ENCODE measurements at places on chromosomes 13 and 19.
A peak's percentile ranks its signal among the peaks of the same experiment; 100 is the strongest.

DNA sequence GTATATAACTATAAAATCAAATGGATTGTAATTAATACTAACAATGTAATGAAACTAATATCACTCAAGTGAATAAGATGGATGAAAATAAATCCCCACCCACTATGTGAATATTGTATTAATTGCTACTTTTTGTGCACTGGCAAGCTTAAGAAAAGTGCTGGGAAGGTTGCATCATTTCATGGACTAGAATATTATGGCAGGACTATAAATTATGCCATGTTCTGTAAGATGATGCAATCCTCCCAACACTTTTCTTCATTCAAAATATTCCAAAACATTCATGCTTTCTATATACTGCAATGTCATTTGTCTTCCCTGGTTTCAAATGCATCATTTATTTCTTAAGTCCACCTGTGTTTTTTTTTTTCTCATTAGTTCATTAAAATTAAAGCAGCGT lies 457.6 kb upstream of the GPC6 start:
- no peak for DNase-seq

- no peak for DNase-seq
These were observed 170.5 kb downstream of the DNAJC15 start for GRCh38 chr13:43193789-43194420.

DNA sequence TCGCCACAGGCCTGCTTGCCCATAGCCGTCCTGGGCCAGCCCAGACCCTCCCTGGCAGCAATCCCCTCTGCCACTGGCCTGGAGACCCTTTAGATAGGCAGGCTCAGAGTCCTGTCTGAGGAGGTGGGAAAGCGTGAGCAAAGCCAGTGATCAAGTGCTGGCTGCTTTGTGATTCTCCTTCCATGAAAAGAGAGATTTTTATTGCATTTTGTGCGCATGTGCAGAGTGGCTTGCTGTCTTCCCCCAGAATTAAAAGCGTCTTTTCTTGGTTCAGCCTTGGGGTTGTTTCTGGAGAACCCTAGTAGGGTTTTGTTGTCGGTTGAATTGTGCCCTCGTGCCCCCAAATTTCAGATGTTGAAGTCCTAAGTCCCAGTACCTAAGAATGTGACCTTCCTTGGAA lies 44.9 kb upstream of the DCT start:
- DNase-seq, result no peak

DNA sequence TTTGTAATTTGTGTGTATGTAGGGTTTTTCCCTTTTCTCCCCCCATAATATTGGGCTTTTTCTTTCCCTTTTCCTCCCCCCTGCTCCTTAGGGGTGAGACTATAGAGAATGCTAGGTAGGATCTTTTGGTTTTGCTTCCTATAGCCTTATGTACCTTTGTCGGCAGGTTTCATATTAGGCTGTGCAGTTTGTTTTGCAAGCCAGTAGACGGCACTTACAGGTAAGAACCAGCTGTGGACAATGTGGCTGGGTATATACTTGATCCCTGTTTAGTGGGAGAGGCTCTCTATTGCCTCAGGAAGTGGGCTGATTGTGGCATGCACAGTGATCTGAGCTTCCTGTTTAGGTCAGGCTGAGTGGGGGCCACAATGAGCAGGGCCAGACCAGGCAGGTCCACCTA lies 359.2 kb upstream of the OBI1 start:
- no peak for DNase-seq

- no peak for DNase-seq
These were observed 10.6 kb downstream of the CYP4F11 start for GRCh38 chr19:15923702-15924101.

DNA sequence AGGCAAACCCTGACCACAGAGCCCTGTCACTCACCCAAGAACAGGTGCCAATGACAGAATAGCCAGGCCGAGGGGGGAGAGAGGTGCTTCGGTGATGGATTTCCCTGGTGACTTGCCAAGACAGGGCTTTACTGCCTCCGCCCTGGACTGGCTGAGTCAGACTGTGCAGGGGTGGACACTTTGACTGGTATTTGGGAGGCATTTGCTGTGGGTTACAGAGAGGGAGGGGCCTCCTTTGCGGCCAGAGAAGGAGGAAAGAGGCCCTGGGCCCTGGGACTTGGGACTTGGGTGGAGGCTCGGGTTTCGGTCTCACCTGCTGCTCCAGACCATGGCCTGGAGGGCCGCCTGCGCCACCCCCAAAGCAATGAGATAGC lies 4.6 kb upstream of the EPS8L1 start:
- DNase-seq, result no peak

DNA sequence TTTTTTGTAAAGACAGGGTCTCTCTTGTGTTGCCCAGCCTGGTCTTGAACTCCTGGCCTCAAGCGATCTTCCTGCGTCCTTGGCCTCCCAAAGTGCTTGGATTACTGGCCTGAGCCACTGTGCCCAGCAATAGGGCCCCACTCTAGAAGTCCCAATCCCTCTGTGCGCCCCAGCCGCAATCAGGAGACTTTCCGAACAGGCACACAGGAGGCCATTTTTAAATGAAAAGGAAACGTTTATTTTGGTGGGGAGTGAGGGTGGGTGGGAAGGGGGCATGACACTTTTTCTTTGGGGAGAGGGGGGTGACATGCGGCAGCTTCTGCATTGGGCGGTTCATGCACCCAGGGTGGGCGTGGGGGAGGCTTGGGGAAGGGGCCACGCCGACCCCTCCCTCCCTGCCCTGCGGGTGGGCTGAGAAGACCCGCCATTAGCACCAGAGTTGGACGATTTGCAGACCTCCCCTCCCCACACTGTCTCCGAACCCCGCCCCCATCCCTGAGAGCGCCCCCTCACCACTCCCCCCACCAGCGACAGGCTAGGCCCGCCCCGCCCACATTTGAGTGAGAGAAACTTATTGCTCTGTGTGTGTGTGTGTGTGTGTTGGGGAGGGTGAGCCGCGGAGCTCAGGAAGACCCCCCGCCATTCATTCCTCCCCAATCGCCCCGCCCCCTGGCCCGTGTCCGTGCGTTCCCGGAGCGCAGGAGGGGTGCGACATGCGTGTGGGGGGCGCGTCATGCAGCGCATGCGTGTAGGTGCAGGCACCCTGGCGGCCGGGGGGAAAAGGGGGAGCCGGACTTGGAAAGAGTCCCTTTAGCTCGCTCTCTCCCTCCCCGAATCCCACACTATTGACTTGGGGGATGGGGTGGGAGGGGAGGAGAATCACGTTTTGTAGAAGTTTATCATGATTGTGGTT lies 17.2 kb downstream of the KCNC3 start:
- DNase-seq, result no peak

DNA sequence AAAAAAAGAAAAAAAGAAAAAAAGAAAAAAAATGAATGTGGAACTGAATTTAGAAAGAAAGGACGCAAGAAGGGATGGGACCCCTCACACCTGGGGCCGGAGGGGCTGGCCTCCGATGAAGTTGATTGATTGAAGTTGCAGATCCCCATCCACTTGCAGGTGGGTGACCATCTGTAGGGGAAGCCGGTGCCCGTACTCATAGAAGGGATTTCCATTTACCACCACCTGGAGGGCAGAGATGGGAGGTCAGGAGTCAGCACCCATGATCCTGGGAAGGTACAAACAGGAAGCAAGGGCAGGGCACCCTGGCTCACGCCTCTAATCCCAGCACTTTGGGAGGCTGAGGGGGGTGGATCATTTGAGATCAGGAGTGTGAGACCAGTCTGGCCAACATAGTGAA lies 6.4 kb downstream of the LGALS4 start:
- DNase-seq, result no peak

DNA sequence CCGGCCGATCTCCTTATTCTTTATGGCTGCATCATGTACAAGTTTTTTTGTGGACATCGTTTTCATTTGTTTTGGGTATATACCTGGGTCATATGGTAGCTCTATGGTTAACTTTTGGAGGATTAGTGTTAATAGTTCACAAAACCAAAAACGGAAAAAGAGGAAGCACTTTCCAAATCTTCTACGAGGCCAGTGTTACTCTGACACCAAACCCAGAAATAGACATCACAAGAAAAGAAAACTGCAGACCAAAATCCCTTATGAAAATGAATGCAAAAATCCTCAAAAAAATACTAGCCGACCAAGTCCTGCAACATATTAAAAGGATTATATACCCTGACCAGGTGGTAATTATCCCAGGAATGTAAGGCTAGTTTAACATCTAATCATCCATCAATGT lies 29.8 kb downstream of the ADGRE2 start:
- no peak for DNase-seq

- peak; percentile 17 for DNase-seq
These were observed 43.3 kb upstream of the GPC6 start for GRCh38 chr13:93183302-93183701.

DNA sequence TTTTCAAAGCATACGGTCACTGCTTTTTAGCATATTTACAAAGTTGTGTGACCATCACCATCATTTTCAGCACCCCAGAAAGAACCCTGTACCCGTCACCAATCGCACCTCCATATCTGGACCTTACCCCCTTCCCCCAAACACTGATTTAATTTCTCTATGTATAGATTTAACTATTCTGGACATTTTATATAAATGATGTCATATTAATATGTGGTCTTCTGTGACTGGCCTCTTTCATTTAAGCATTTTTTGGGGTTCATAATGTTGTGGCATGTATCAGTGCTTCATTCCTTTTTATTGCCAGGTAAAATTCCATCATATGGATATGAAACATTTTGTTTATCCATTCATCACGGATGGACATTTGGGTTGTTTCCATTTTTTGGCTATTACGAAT lies 74.0 kb downstream of the TBC1D4 start:
- DNase-seq, result no peak

DNA sequence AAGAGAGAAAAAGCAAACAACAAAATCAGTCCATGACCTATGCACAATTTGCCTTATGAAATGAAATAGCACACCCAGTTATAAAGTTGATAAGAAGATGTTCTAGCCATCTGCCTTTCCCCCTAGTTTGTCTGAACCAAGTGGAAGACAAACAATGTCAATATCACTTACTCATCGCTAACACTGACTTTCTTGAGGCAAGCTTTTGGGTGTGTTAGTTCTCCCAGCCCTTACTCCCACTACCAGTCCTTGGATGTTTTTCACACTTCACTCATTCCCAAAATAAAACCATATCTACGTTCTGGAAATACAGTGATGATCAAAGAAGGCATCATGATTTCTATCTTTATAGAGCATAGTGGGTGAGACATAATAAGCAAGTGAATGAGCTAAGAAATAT lies 393.8 kb downstream of the PCDH20 start:
- no peak for DNase-seq

GRCh38 chr19:29491995-29492577 lies 33.7 kb upstream of the VSTM2B start:
- no peak for DNase-seq

GRCh38 chr13:67150608-67151007 lies 79.5 kb downstream of the PCDH9 start:
- no peak for DNase-seq

DNA sequence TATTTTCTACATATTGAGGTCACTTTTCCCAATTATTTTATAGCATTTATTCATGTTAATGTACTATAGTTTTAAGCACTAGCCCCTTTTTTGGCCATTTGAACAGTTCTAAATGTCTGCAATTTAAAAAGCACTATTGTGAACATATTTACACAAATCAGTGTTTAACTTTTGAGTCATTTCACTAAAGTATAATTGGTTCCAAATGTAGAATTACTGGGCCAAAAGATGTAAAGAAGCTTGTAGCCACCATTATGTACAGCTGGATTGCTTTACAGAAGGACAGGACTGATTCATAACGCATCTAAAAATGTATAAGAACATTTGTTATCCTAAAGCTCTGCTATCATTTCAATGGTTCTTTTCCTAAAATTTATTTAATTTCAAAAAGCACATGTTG lies 16.6 kb upstream of the ATP12A start:
- no peak for DNase-seq

DNA sequence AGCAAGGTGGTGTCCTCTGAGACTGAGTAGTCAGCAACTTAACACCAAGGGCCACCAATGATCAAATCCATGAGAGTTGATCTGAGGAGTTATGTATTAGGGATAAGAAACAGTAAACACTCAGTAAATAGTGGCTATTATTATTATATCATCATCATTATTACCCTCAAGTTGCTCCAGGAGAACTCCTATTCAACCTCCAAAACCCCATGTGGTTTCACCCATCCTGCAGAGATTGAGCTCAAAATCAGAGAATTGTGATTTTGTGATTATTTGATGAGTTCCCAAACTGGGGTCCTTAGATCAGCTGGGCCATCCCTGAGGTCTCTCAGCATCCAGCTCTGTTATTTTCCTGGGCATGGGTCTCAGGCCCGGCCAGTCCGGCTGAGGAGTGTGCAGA lies 3.5 kb upstream of the CGB7 start:
- no peak for DNase-seq

DNA sequence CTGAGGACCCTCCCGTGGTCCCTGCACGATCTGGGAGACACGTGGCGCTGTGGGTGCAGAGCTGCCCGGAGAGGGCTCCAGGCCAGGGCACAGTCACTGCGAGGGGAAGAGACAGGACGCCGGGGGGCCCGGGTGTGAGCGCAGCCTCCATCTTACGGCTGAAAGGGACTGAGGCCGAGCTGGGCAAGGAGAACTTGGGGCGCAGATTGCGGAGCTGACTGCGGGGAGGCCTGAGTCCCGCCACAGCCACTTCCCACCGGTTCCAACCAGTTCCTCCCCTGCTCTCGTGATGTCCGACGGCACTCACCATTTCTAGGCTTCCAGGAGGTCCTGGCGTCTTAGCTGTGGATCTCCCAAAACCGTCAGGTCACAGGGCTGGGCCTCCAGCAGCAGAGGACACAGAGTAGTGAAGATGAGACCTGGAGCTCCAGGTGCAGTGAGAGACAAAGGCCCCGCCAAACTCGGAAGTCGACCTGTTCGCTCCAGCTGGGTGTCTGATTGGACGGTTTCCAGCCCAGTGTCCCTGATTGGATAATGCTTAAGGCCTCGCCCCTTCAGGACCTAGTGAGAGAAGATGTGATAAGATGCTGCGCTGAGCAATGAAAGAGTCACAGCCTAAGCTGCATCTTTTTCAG lies 4.8 kb upstream of the ZNF253 start:
- peak; percentile 65 for DNase-seq

DNA sequence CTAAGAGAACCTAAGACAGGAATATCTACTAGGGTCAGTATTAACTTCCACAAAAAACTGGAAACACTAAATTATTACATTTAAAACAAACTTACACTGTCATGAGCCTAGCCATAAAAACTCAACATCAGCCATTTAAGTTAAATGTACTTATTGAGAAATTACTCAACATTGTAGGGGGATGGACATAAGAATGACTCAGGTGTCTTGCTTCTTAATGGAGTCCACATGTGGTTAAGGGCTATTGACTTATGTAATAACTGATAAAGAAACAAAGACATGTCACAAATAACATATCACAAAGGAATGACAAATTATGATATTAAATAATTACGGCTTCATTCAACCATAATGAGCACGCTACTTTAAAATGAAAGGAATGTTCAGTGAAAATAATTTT lies 36.2 kb downstream of the CLDN10 start:
- no peak for DNase-seq

Measured in iPS DF 19.7 (cell line).